ENCODE measurements at places on chromosomes 1 and 21.

- DNase-seq = no peak
Measured at GRCh38 chr1:167128261-167129227, 34.7 kb downstream of the STYXL2 start.

DNA sequence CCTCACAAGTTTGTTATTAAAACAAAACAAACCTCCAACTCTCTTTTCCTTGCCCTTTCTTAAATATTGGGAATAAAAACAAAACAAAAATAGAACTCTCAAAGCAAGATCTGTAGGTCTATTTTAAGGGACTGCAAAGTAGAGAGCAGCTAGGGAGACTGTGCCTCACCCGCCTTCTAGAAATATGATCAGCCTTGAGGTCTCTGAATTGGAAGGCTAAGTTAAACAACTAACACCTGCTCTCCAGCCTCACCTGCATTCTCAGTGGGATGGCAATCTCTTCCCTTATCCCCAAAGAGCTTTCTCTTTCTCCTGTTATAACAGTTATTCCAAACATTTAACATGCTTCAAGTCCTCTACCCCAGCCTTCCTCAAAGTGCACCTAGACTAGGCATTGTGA, 75.5 kb upstream of the TNR start:
- no peak for DNase-seq

- DNase-seq = no peak
Measured at GRCh38 chr1:42913426-42914091, 45.1 kb downstream of the SLC2A1 start.

DNA sequence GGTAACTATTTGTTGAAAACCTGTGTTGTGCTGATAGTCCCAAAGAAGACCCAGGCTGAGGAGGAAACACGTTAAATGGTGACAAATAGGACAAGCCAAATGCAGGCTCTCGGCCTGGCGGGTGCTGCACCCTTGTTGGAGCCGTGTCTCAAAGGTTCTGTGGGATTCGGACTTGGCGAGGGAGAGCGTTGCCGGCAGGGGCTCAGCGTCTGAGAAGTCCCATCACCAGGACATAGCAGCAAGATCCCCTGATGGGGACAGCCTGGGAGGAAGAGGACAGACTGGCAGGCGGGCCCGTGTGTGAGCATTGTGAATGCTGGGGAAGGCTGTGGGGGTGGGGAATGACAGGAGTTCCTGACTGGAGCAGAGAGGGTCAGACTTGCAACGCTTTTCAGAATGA, 142.5 kb downstream of the PGBD5 start:
- DNase-seq = peak; percentile 10

GRCh38 chr1:155208541-155209311, at the start of gene MTX1:
Gene MTX1 (plus strand): TSS chr1:155208695. CDS start chr1:155208805, 110 bp downstream.
- peak; percentile 96 for DNase-seq

GRCh38 chr21:29287383-29287782, 11.3 kb upstream of the BACH1 start:
- DNase-seq = no peak

Data from activated effector memory CD4-positive, alpha-beta T cell treated with anti-CD3 and anti-CD28 coated beads, Interleukin-2, amount 50 U/mL, for 16 hours (primary cell).